ENCODE measurements at places on chromosomes 2 and 18.

- no peak for DNase-seq
These were observed 626.7 kb downstream of the GALR1 start for GRCh38 chr18:77876319-77876865.

GRCh38 chr2:199572571-199572970 lies 114.8 kb upstream of the SATB2 start:
- no peak for DNase-seq

DNA sequence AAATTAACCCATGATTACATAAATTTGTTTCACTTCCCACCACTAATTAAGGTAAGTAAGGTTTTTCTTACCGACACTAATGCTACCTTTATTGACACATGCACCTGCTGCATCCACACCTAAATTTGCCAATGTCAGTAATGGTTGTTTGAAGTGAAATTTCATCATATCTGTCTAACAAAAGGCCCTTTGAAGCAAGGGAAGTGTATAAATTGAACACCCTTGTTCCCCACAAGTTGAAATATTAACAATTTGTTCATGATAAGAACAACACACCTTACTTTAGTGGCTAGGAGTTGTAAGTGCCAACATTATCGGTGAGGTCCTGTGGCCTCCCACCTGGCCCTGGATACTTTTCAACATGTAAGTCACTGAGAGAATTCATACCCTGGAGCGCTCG lies 116.3 kb upstream of the CDCA7 start:
- DNase-seq: no peak

GRCh38 chr2:151302404-151302803 lies 12.9 kb upstream of the NMI start:
- DNase-seq: no peak

DNA sequence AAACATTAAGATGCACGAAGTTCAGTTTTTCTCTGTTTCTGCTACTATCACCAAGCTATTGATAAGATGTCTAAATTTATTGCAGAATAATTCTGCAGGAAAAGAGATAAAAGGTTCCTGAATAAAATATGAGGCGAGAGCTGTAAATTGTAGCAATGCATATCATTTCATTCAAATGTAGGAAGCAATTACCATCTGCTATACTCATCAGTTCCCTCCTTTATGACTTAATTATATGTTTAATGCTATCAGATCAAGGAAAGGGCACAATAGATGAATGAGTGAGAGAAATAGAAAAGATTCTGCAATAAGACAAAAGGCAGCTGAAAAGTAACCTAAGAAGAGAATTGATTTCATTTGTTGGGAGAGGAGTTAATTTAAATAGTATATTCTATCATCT lies 108.2 kb upstream of the GALNT5 start:
- DNase-seq: no peak

DNA sequence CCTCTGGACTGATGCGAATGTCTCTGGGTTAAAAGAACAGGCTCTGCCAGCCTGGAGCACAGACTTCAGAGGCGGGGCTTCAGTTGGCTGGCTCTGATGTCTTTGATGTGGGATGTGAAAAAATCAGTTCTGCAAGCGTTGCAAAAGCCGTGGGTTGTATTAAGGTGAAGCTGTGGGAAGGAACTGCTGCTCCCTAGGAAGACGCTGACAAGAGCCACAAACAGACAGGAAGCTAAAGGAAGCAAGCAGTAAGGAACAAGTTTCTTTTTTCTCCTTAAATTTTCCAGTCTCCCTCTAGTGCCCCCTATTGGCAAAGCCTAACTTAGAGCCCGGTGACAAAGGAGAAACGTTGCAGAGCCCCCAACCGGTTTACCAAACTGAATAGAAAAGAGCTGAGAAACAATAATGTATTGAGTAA lies 239.0 kb downstream of the CCDC178 start:
- DNase-seq: no peak

DNA sequence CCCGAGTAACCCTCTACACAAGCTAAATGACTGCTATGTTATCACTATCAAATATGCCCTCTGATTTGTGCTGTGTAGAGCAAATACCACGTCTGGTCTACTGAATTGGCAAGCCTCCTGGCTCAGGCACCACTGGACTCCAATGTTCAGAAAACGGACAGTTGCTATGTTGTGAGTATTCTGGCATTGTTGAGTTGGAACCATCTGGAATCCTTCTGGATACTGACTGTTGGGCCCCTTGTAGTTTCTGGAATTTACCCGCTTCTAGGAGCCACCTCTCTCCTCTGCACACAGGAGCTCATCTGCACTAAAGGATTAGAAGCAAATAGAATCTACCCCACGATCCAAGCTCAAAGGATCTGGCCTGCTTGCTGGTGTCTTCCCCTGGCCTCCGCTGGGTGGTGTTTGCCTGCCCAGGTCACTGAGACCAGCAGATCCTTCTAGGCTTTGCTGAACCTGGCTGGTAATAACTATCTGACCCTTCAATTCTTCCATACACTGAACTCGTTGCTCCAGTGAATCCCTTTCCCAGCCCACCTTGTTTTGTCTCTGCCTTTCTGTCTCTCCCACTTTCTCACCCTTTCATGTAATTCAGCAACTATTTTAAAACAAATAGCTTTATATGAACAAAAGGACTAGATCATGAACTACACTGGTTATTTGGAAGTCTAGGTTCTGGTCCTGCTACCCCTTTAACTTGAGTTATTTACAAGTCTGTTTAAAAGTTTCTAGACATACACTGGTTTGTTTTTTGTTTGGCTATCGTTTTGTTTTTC lies 2.1 kb upstream of the HAAO start:
- no peak for DNase-seq

DNA sequence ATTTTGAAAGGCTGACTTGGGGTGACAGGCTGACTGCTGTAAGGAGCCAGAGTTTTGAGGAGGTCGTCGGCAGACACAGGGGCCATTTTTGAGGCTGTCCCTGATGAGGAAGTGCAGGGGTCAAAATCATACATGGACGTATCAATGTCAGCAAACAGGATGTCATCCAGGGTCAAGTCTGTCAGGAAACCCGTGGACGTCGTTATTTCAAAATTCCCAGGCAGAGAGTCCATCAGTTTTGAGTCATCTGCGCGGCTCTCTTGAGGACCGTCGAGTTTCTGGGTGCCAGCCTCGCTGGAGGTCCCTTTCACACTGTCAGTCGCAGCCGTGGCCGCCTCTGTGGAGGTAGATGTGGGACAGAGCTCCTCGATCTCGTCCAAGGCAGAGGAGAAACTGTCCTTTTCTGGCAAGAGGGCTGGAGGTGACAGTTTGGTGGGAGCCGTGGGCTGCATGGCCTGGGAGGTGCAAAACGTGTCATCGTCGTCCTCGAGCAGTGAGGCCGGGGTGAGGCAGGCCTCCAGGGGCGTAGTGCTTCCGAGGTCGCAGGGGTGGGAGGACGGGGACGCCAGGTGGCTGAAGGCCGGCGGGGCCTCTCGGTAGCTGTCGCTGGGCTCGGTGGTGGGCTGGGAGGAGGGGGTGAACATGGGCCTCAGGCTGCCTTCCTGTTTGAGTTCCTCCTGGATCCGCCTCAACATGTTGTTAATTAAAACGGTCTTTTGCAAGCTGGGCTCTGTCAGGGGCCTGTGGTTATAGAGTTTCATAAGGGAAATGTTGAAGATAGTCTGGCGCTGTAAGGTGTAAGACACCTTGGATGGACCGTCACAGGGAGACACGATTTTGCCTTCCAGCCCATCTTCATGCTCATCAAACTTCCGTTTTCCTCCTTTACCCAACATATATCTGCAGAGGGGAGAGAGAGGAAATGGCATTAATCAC lies 17.5 kb downstream of the SERTAD2 start:
- DNase-seq: no peak

GRCh38 chr2:159201360-159202063 lies 85.0 kb downstream of the WDSUB1 start:
- peak; percentile 26 for DNase-seq

DNA sequence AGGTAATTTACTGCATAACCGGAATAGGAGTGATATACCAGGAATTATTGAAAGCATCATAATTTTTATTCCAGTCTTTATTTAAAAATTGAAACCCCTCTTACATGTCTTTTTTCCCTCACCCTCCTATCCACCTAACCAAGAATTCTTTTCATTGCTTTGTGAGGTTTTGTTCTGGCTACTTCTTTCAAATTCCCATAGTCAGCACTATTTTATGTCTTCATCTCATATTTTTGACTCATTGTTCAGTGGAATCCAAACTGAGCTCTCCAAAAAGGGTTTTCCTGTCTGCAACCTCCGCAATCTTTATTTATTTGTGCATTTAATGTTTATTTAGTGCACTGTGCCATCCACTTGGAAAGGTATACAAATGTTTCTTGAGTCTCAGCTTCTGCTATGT lies 128.5 kb downstream of the DOK6 start:
- DNase-seq: no peak

GRCh38 chr2:32963941-32964340 lies 17.2 kb downstream of the LTBP1 start:
- DNase-seq: no peak

DNA sequence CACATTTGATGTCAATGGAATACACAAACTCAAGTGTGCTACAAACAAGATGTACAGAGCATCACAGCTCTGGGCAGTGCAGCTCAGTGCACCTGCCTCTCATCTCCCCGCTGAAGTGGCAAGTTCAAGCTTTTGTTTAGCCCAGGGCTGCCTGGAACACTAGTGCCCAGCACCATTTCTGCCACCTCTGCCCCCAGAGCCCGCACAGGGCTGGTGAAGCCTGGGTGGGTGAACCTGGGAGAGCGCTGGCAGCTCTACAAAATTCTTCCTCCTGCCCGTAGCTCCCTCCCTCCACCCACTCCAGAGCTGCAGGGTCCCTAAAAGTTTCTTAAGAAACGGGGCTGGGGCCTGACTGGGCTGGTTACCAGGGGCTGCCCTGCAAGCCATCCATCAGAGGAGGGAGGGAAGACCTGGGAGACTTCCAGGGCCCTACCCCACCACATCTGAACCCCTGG lies 1.5 kb downstream of the HES6 start:
- no peak for DNase-seq

GRCh38 chr2:9573013-9573720 lies 17.5 kb upstream of the ADAM17 start:
- DNase-seq: no peak

GRCh38 chr2:71486881-71487640 lies 33.7 kb downstream of the DYSF start:
- DNase-seq: no peak

DNA sequence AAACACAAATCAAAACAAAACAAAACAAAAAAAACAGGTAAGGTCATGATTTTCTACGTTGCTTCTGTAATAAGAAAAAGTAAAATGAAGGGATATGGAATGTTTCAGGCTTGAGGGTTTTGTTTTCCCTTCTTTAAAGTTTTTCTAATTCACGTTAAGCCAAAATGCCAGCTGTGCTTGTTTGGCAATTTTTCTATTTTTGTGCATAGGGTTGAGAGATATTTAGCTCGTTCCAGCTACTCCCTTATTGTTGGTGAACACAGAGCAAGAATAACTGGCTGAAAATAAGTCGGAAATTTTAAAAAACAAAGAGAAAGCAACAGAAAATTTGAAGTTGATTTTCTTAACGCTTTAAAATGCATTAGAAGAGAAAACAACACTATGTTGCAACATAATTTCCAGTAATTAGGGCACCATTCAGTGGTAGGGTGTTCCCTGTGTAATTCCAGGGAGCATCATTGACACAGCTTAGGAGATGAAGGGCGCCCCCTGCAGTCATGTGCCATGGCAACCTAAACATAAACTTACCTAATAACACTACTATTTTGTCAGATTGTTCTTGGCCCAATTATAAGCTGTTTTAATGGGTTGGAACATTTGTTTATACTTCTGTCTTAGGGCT lies 99.5 kb downstream of the DTNA start:
- DNase-seq: no peak

DNA sequence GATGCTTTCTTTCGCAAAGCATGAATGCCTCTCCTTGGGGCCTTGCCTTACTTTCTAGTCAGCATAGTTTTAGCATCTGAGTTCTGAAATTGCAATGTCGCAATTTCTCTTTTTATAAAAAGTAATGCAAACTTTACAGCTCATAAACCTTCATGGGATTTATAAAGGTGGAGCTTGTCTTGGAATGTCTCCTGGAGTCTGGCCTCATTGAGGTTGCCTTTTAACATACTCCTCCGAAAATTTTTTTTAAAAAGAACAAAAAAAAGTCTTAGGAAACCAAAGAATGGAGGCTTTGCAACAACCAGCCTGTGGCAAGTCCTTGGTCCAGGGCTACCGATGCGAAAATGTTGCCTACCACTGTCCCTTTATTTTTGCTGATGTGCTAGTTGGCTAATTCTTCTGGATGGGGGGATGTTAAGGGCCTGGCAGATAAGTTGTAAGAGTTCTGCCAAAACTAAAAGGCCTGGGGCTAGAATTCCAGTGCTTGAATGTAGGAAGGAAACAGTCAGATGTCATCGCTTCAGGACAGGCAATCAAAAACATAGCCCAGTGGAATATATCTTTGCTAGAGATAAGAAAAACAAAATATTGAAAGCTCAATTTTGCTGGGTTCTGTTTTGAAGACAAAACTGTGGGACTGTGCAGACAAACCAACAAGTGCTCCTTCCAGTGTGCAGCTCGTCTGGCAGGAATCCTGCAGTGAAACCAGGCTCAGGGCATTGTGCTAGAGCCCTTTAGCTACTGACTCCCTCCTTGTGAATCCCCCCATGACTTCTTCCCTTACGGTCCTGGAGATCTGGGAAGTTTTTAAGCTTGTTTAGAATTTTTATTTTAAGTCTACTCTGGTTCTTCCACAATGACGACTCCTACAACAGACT lies 213.0 kb downstream of the PIEZO2 start:
- DNase-seq: no peak
